ENCODE measurements at places on chromosomes 3 and 15. TPM values are rescaled to one million over a fixed set of nuclear protein-coding genes. Genes with fewer than 3 reads are reported as not detected.

ZBTB47 gene
- total RNA-seq, result 39.2 TPM

EXD1 gene
- not detected for total RNA-seq

TF gene
- total RNA-seq, result 0.88 TPM

COL6A6 gene
- under 0.01 TPM for total RNA-seq

All from osteoblast (primary cell).